Fibroblast of skin of scalp (primary cell): ENCODE measurements at places on chromosomes 1 and 21.

- no peak for DNase-seq
Measured at GRCh38 chr1:193367863-193368262, 181.4 kb upstream of the B3GALT2 start.

DNA sequence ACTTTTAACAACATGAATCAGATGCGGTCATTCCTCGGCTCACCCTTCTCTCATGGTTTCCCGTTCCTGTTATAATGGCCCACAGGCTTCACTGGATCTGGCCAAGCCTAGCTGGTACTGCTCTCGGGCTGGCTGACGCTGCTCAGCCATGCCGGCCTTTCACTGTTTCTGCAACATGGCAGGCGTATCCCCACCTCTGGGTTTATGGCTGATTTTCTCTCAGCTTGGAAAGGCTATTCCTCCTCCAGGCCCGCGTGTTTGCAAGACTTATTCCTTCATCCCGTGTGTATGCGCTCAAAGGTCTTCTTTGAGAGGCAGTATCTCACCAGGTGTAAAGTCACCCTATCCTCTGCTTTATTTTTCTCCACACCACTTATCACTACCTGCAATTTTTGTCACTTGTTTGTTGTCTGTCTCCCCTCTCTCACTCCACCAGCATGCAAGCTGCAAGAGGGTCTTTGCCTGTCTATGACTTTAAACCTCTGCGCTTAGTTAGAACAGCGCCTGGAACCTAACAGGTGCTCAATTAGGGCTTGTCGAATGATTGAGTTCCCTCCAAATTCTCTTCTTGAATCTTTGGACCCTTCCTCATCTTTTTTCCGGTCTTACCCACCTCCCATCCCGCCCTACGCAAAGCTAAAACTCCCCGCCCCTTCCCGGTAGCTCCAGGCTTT lies 491 bp upstream of the RAP1A start:
- no peak for DNase-seq

- peak; percentile 27 for DNase-seq
Measured at GRCh38 chr1:6475381-6476133, 9.6 kb upstream of the TNFRSF25 start.

- DNase-seq, result no peak
Measured at GRCh38 chr1:205774198-205775014, 876 bp downstream of the RAB29 start.

DNA sequence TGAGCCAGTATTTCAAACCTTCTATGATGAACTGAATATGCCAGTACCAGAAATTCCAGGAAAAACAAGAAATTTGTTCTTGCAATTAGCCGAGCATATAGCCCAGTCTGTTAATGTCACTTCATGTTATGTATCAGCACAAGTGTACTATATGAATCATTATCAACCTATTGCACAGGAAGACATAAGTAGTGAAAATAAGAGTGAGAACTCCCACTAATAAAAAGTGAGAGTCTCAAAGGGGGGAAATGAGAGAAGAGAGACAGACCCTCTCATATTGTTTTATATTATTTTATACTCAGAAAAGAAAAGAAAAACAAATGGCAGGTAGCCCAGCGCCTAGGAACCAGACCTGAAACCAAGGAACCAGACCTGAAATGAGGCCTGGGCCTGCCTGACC lies 16.2 kb downstream of the JMJD4 start:
- no peak for DNase-seq

DNA sequence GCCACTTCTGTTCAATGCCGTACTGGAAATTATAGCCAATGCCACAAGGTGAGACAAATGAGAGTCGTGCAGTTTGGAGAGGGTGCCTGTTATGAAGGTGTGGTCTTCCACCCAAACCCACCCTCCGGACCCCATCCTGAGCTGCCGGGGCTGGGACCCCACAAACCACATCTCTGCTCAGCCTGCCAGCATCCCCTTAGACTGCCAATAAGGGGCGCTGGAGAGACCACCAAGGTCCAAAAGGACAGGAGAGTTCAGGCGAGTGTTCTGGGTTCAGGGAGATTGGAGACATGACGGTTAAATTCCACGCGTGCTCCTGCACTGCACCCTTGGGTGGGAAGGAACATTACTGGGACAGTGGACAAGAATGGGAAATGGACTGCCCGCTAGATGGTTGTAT lies 48.7 kb upstream of the COL18A1 start:
- no peak for DNase-seq

GRCh38 chr1:100616121-100616621 lies 78.2 kb downstream of the GPR88 start:
- no peak for DNase-seq

- DNase-seq, result no peak
Measured at GRCh38 chr1:64864018-64864940, 102.1 kb downstream of the JAK1 start.

- peak; percentile 8 for DNase-seq
Measured at GRCh38 chr1:107294686-107295085, 153.8 kb downstream of the NTNG1 start.

GRCh38 chr1:180154325-180155181 lies at the start of gene QSOX1:
Gene QSOX1 (plus strand): TSS chr1:180154869. CDS start chr1:180154908, 39 bp downstream.
- DNase-seq, result peak; percentile 91

DNA sequence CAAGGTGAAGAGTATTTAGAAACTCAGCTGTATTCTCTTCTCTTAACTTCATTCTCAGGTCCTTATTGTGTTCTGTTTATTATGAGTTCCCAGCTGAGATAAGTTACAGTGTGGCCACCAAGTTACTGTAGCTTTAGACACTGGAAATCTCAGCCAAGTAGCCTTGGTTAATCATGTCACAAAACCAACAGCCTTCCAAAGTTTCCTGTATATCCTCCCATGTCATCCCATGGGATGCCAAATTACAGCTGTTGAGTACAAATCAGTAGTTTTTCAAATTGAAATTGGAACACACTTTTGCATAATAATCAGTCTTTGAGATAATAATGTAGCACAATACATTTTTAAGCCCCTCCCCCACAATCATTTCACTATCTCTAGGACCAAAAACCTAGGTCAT lies 10.7 kb downstream of the ADAMTS5 start:
- DNase-seq, result no peak

DNA sequence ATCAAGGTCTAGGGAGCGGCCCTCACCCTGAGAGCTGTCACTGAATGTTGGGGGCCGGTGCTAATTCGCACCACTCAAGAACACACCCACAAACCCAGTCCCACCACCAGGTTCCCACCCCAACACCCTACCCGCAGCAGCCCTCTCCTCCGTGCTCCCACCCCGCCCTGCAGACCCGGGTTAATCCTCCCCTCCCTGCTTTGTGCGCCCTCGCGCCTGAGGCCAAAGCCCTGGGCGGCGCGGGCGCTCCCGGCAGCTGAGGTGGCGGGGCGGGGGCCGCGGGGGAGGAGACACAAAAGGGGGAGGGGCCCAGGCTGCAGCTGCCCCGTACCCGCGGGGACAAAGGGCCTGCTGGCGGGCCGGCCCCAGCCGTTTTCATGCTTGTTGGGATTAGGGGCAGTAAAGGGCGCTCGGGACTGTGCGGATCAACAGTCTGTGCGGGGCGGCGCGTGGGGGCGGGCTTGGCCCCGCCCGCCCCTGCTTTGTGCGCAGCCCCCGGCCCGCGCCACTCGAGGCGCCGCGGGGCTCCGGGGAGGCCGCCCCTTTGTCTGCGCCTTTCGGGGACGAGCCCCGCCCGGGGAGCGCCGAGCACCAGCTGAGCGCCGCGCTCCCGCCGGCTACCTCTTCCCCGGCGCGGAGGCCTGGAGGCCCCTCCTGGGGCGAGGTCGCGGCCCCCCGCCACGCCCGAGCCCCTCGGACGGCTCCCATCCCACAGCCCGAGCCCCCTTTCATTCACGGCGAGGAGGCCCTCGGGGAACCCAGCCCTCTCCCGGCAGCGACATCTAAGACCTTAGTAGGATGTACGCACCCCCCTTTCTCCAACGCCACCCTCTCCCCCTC lies 10.9 kb downstream of the C1orf216 start:
- peak; percentile 55 for DNase-seq

DNA sequence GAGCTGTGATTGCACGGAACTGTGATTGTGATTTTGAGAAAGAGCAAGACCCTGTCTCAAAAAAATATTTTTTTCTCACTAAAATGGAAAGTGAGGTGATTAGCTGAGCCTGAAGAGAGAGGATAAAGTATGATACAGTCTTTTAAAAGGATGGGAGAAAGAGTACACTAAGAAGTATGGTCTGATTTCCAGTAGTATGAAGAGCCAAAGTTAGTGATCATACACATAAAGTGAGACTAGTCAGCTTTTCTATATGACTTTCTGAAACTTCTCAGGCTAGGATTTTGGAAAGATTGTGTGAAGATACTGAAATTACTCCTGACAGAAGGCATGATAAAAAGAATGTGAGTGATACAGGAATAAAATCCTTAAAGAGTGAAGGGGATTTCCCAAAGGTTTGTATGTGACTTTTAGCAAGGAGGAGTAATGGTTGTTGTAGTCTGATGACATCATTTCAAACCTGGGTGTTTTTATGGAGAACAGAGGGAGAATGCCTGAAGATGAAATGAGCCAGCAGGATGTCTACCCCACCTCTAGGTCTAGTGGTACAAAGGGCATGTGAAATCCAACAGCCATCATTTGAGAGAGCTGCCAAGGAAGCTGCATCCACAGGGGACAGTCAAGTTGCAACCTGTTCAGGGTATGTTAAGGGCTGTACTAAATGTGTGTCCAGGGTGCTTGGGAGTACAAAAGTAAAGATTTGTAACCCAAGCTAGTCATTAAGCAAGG lies 157.7 kb downstream of the PIK3R3 start:
- no peak for DNase-seq

- DNase-seq, result peak; percentile 72
Measured at GRCh38 chr1:39866767-39867166, 16.5 kb downstream of the TRIT1 start.

- no peak for DNase-seq
Measured at GRCh38 chr1:202571719-202572339, 138.4 kb downstream of the SYT2 start.

GRCh38 chr1:203275656-203276272 lies 29.6 kb upstream of the BTG2 start:
- DNase-seq, result no peak

DNA sequence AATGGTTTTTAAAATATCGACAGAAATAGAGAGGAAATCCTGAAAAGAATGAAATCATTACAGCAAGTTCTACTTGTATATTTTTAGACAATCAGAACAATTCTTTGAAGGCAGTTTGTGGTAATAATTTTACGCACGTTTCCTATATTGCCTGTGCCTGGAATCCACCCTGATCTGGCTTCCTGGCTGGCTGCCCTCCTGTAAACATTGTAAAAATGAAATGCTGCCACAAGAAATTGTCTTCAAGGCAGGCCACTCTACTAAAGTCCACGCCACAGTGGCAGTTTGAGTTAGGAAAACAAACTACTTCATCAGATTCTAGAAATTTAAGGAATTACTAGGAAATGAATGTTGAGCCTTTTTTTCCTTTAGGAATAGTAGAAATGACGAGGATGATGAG lies 454.5 kb upstream of the NR5A2 start:
- no peak for DNase-seq

DNA sequence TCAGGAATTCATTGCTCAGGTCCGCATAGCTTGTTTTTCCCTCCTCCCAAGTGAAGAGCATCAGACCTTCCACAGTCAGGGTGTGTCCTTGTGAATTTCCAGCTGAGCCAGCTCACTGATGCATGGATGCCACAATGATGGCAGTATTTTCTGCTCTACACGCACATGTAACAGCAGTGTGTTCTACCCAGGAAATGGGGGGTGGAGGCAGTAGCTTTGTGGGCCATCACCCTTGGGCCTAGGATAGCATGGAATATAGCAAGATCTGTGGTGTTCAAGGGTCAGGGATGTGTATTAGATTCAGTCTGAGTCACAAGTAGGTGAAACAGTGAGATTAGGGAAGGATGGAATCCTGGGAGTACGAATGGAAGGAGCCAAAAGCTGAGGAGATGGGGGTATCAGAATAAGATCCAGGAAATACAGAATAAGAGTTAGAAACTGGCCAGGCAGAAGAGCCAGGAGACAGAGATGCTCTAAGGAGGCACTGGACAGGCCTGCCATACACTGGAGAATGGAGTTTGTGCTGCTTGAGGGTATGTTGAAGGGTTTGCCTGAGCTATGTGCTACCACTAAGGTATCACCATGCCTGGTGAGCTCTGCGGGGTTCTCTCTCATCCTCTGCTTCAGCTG lies 90.6 kb upstream of the CNIH3 start:
- no peak for DNase-seq

DNA sequence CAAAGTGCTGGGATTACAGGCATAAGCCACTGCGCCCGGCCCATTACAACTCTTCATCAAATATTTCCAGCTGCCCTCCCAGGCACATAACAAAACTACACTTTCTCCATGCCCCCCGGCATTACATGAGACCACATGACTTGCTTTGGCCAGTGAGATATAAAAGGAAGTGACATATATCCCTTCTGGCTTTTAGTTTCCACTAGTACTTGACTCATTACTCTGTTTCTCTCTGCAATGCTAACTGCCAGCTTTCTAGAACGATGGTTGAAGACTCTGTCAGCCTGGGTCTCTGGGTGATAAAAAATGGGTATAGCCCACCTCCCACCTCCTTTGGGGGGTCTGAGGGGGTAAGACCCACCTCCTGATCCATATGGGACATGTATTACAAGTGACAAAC lies 24.2 kb downstream of the ABL2 start:
- DNase-seq, result no peak

- DNase-seq, result peak; percentile 97
Measured at GRCh38 chr1:232142403-232143314, 487.3 kb downstream of the SIPA1L2 start.

GRCh38 chr1:199089393-199090122 lies 450.7 kb downstream of the PTPRC start:
- DNase-seq, result no peak

- DNase-seq, result peak; percentile 73
Measured at GRCh38 chr1:21251773-21252471, 38.3 kb downstream of the ECE1 start.

DNA sequence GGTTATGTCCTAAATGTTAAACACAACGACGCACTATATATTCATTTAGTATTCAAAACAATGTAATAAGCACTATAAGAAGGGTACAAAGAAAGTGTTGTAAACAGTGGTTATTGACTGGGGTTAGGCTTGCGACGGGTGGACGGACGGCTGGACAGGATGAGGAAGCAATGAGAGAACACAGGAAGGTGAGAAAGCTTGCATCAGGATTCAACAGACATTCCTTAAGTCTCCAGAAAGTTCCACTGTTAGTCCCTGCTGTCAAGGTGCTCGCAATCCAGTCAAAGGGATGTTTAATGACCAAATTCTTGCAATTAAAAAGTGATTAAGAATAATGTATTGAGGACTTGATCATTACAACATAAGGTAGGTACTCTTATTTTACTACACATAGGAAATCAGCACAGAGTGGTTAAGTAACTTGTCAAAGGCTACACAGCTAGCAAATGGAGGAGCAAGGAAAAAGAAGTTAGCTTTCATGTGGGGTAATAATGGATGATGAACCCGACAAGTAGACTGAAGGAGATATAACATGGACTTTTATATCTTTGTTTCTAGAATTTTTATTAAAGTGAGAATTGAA lies 994 bp upstream of the ACBD6 start:
- no peak for DNase-seq

- peak; percentile 7 for DNase-seq
Measured at GRCh38 chr1:44326821-44327465, 28.1 kb downstream of the ERI3 start.

DNA sequence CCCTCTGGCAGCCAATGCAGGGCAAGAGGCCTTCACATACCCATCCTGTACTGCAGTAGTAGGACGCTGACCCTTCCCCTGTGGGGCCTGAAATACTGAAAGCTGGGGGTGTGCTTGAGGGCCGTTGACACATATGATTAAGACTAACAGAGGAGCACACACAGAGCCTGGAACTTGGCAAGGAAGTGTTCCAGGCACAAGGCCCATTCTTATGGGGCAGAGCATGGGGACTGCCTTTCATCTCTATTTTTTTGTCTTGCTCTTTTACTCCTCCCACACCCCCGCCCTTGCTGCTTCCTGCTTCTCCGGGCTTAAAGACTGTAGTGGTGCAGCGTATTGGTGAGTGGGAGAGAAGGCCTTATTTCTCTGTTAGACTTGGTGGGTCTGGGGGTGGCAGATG lies 137.4 kb downstream of the BACH1 start:
- no peak for DNase-seq
